Activated CD8-positive, alpha-beta memory T cell treated with anti-CD3 and anti-CD28 coated beads, Interleukin-2, amount 50 U/mL, for 48 hours (primary cell): ENCODE measurements at places on chromosomes 13 and 19.

GRCh38 chr13:102862624-102863210 is 16.9 kb downstream of the ERCC5 start:
- no peak for DNase-seq

GRCh38 chr13:50357136-50357535 is 341.9 kb downstream of the KCNRG start:
- no peak for DNase-seq

DNA sequence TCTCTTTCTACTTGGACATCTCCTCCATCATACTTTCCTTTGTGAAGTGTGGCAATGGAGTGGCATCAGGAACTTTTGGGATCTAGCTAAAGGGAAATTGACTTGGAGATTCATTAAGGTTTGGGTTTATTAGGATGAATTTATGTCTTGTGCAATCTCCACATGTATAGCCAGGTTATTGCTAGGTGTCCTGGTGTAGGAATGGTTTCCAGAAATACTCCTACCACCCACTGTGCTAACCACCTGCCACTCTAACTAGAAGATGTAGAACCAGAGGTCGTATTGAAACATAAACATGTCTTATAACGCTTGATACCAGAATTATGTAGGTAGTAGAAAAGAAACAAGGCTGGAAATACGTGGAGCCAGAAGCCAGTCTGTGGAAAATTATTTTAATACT is 38.1 kb upstream of the MED4 start:
- DNase-seq = no peak

DNA sequence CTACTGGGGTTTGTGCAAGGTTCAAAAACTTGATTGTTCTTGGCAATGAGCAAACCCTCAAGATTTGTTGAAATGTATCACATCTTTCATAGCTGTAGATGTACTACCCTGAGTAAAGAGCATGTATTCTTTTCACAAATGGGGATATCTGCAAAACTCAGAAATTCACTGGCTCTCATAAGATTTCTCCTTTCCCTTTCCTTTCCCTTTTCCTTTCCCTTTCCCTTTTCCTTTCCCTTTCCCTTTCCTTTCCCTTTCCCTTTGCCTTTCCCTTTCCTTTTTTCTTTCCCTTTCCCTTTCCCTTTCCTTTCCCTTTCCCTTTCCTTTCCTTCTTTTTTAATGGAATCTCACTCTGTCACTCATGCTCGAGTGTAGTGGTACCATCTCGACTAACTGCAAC is 69.1 kb downstream of the FNDC3A start:
- no peak for DNase-seq

GRCh38 chr19:19026299-19026971 is 6.9 kb downstream of the SUGP2 start:
- DNase-seq = no peak
